Neuronal stem cell (in vitro differentiated cells): ENCODE measurements at places on chromosomes 4 and X.
A peak's percentile ranks its signal among the peaks of the same experiment; 100 is the strongest.

GRCh38 chr4:76568262-76568661 lies 133.2 kb downstream of the SHROOM3 start:
- DNase-seq, result no peak

DNA sequence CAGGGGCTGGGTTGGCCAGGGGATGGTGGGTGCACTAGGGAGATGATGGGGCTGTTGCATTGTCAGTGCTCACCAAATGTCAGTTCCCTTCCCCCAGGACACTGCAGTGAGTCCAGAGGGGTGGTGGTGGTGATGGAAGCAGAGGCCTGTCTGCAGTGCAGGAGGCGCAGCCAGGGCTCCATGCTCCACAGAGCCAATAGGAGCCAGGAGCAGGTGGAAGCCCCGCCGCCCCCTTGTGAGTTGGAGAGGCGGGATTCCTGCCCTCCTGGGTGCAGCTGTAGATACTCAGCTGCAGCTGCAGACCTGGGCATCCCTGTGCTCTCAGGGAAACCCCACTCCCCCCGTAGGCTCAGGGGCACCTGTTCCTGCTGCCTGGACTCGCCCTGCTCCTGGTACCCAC lies 284.7 kb downstream of the EVC2 start:
- DNase-seq, result no peak

GRCh38 chrX:25154168-25154567 lies 138.4 kb upstream of the ARX start:
- no peak for DNase-seq

DNA sequence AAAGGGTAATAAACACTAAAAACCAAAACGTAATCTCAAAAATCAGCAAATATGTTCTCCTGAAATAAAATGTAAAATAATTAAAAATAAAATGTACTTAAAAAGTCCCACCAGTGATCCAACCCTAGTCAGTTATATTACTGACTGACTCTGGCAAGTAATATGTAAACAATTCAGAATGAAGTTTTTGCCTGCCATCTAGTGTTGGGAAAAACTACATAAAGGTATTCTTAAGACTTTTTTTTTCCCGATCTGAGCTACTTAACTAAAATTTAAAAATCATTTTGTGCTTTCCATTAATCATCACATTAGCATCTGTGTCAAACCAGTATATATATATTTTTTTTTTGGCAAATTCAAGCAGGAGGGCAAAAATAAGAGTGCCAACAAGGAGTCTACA lies 24.0 kb downstream of the RCHY1 start:
- DNase-seq, result no peak

DNA sequence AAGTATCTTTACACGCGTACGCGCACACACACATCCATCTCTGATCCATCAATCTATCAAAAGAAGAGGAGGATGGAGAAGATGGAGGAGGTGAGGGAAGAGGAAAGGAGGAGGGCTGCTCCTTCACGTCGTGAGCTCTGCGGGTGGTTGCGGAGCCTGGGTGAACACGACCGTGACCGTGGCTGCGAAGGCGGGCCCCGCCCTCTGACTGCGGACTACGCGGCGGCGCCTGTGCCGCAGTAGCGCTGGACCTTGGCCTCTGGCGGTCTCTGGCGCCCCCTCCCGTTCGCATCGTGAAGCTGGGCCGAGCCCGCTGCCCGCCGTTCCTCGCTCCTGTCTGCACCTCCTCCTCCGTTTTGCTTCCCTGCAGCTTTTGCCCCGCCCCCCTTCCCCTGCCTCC lies 37.7 kb upstream of the ARAF start:
- DNase-seq, result peak; percentile 48

DNA sequence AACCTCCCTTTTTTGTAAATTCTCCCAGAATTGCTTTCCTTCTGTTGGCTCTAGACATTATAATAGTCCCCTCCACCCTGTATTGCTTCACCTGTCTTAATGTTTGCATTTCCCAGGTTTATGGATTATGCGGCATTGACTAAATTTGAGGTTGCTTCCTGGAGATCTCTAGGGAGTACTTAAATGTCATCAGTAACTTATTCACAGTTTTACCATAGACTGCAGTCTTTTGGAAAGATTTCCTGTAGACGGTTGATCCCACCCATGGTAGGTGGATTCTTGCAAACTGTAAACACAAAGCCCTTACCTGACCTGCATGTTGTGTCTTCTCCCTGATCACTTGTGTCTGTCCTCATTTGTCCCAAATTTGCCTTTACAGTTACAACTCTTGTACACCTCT lies 6.2 kb upstream of the NOX1 start:
- DNase-seq, result no peak

DNA sequence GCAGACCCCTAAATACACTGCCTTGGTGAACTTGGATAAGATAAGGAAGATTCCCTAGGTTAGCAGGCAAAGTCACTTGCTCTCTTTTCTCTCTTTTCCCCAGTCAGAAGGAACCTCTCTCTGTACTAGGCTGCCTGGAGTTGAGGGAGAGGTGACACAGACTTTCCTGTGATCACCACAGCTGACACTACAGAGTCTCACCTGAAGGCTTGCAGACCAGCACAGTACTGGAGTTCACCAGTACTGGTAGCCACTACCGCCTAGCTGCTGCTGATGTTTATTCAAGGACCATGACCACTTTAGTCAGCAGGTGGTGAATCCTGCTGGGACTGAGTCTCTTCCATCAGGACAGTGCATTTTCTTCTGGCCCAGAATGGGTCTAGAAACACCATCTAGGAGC lies 63.3 kb downstream of the PTPN13 start:
- no peak for DNase-seq

DNA sequence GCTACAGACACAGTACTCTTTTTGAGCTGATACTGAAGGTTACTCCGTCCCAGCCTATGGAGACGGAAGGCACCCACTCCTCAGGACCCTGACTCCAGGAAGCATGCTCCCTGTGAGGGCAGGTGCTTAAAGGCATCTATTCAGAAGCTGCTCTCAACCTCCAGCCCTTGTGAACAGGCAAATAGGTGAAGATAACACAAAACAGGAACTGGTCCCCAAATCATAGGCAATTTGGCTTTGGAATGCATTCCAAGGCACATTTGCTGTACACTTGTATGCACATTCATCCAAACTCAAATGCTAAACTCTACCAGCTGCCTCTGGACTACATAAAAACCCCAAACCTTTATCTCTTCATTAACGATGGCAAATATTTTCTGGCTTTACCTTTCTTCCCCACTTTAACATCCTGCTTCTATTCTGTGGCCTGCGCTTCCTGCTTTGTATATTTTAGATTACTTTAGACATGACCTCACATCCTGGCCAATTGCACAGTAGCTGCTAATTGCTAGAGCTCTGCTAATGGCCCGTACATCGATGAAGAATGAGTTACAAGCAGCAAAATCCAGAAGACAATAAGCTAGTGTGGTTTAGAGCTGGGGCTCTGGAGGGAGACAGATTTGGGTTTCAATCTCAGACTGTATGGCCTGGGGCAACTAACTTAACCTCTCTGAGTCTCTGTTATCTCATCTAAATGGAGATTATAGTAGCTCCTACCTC lies 3.2 kb downstream of the SEL1L3 start:
- DNase-seq, result no peak

GRCh38 chrX:68718443-68718820 lies 71.0 kb downstream of the STARD8 start:
- no peak for DNase-seq

GRCh38 chr4:153579410-153579809 lies 104.7 kb upstream of the TLR2 start:
- DNase-seq, result no peak
